ENCODE measurements at places on chromosomes 13 and 19. TPM values are rescaled to one million over a fixed set of nuclear protein-coding genes. Genes with fewer than 3 reads are reported as not detected.

GRCh38 chr19:10294368-10294697 lies 4.6 kb downstream of the ICAM5 start:
- no peak for DNase-seq

- no peak for DNase-seq
These were observed 5.9 kb upstream of the ATP4A start for GRCh38 chr19:35569281-35569781.

GRCh38 chr13:111339366-111340143 lies 19.1 kb downstream of the TEX29 start:
- no peak for DNase-seq

- no peak for DNase-seq
These were observed 243.7 kb downstream of the DNAJC15 start for GRCh38 chr13:43266936-43267615.

- DNase-seq = no peak
These were observed 471.5 kb downstream of the TSHZ3 start for GRCh38 chr19:30877661-30878113.

GRCh38 chr13:25660996-25661395 lies 289.2 kb downstream of the ATP8A2 start:
- no peak for DNase-seq

DNA sequence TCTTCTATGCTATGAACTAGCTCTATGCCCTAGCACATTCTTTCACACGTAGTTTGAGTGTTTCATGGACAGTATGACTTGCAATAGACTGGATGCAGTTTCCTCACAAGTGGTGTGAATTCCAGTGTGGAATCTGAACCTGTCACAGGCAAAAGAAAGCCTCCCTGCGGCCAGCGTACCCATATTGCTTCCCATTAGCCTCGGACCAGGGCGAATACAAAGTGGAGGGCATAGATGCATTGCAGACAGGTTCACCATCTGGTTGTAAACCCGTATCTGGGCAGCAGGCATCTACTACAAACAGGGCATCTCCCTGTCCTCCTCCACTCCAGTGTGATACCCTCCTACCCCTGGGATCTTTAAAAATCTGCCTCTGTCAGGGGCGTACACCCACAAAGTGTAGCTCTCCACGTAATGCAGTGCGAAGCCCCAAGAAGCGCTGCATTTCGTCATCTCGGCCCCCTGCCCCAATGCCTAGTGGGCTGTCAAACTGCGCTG lies 1.4 kb upstream of the CIC start:
- no peak for DNase-seq

THSD8 gene
- 0.62 TPM for total RNA-seq
